Non-pigmented ciliary epithelial cell (primary cell): ENCODE measurements at places on chromosomes 7 and 10.

DNA sequence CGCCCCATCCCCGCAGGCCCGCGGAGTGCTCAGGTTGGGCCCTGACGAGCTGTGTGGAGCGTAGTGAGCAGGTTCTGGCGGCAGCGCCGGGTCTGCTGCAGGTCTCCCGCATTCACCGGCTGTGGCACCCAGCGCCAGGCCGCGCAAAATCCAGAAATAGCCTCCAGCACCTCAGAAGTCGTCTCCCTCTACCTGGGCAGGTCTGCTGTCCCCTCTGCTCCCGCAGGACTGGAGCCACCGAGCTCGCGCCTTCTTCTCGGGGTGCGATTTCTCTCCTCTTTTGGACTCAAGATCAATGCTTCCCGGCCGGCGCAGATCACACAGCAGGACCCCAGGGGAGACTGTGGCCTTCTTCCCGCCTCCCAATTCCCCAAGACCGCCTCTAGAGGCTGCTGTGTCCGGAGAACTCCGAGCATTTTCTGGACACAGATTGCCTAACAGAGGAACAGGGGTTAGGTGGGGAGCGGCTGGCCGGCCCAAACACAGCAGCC, 8.4 kb downstream of the TLX1 start:
- no peak for DNase-seq

DNA sequence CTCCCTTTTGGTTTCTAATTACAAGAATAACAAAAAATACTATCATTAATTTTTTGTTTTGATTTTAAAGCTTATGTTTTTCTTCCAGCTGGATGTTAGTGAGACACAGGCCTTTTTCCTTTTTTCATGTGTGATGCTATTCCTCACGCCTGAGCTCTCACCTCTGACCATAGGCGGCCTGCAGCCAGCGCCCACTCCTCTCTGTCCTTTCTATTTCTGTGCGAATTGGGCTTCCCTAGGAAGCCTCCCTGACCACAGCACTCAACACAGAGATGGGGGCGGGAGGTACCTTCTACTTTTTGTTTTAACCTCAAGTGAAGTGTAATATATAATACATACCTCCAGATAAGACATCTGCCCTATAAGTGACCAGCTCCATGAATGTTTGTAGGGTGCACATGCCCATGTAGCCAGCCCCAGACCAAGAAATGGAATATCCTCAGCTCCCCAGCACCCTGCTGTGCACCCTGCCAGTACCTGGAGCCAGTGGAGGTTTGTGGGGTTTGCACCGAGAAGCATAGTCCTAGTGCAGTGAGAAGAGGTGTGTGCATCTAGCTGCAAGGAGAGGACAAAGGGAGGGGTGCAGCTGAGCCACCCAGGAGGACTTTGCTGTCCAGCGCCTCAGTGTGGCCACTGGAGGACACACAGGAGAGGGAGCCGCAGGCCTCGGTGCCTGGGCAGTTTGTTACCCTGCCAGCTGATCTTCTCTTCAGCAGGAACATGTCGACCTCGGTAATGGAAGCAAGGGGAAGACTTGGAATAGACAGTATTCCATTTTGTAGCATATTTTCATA, 38.5 kb downstream of the BNIP3 start:
- DNase-seq: no peak

DNA sequence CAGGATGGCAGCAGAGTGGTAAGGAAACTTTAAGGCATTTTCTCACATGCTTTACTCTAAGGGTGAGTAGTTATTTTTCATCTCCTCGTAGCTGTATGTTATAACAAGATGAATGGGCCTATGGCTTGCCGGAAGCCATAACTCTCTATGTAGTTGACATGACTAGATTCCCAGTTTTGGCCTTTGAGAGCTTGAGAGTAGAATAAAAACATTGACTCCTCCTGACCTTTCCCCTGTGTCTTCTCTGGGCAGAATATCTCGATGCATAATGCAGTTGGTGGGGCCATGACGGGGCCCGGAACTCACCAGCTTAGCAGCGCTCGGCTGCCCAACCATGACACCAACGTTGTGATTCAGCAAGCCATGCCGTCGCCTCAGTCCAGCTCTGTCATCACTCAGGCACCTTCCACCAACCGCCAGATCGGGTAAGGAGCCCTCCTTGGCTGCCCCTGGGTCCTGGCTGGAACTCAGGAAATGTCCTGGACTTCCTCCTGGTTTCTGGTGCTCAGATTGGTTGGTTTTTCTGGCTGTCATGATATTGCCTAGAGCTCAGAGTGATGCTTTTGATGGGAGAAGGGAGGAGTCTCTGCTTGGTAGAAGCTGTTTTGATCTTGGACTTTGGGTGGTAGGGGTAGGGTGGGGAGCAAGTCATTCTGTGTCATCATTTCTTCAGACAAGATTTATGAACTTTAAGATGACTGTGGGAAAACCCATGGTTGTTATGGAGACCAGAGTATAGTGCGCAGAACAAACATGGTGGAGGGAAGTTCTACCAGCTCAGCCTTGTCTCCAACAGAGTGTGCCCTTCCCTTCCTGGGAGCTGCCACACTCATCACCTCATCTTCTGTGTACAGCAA, 158.0 kb downstream of the CREB5 start:
- no peak for DNase-seq

- no peak for DNase-seq
These were observed 59.7 kb downstream of the TFAM start for GRCh38 chr10:58444876-58445275.

GRCh38 chr10:76242956-76243355, 811.5 kb downstream of the LRMDA start:
- DNase-seq: no peak

DNA sequence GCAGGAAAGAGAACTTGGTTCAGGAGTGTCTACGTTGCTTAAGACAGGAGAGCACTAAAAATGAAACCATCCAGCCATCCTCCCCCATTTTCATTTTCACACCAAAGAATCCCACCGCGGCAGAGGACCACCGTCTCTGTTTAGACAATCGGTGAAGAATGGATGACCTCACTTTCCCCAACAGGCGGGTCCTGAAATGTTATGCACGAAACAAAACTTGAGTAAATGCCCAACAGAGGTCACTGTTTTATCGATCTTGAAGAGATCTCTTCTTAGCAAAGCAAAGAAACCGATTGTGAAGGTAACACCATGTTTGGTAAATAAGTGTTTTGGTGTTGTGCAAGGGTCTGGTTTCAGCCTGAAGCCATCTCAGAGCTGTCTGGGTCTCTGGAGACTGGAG, 1.4 kb upstream of the IL6 start:
- no peak for DNase-seq

DNA sequence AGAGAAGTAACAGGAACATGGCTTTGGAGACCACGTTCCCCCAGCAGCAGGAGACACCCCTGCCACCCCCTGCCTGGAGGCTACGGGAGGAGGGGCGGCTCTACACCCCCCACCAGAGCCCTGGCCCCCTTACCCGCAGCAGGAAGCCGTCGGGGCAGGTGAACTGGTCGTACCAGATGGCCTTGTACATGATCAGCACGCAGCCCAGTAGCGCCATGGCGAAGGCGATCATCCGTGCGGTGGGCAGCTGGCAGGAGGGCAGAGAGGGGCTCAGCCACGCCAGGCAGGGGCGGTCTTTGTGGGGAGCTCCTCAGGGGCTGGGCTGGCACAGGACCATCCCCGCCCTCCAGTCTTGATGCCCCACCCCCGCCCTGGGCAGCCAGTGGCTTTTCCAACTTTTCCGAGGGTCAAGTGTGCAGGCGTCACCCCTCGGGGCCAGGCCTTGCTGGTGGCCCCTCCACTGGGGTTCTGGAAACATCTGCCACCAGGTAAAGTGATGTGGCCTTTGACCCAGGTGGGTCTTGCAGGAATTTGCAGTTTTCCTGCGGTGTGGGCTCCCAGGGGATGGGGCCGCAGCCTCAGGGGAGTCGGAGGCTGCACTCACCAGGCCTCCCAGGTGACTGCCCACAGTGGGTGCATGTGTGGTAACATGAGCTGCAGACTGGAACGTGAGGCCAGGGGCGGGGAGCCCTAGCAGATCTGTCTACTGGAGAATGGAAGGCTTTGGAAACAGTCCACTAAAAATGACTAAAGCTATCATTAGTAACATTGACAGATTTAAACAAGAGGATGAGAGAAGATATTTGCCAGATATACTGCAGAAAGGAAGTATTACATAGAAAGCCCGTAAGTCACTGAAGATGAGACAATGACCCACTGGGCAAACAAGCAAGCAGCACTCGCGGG, 9.7 kb downstream of the CALY start:
- DNase-seq: no peak

- no peak for DNase-seq
These were observed 1023.5 kb downstream of the TYW1 start for GRCh38 chr7:68020102-68020501.

GRCh38 chr7:36652431-36652830, 71.9 kb downstream of the AOAH start:
- no peak for DNase-seq

DNA sequence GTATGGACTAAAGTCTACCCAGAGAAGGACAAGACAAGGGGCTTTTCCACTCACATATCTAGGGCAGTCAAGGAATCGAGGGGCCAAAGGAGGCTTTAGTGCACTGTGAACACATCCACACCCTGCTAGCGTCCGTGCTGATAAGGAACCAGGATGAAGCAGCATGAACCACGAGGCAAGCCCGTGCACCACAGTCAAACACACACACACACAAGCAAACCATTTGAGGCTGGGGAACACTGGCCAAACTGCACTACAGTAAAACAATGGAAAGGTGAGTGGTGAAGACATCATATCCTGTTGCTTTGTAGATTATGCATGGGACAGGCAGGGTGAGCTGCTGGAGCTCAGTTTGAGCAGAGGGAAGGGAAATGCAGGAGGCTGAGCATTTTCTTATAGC, 177.4 kb upstream of the CDCA7L start:
- DNase-seq: no peak

GRCh38 chr10:68330852-68331454, 911 bp upstream of the HNRNPH3 start:
- DNase-seq: no peak

GRCh38 chr7:109864230-109864629, 1226.7 kb upstream of the LRRN3 start:
- DNase-seq: no peak

GRCh38 chr7:100545360-100546128, 6.5 kb downstream of the AGFG2 start:
- DNase-seq: peak; percentile 67

DNA sequence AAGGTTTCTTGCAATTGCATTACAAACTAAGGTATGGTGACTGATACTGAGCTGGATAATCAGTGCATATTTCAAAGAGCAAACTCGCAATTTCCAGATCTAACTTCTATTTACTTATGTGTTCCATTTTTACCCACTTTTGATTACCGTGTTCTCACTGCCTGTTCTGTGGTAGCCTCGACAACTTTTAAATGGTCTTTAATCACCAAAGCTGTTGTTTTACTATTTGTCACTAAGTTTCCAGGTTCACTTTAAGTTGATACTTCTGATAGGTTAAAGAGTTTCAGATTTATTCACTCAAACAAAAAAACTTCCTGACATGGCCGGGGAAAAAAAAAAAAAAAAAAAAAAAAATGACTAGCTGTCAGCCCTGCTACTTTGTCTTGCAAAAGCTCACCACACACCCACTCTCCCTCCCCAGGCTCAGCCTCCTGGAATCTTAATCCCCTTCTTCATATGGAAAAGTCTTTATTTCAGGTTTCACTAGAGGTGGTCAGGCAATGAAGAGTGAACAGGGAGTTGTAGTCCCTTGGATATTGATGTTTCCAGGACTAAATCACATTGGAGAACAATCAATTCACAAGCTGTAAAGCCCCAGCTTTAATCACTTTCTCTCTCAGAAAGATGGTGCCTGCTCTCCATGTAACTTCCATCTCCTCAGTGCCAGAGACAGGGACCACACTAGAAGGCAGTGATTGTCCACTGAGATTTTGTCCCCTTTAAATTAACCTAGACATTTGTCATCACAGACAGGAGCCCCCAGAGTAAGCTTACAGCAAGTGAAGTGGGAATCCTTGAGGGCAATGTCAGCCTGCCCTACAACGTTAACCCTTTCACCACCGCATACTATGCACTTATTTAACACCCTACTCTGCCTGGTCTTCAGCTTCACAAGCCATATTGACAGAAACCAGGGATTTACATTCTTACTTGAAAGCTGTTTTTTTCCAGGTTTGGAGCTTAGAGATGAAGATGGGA, 749.1 kb upstream of the SORCS1 start:
- DNase-seq: no peak

- no peak for DNase-seq
These were observed 123.1 kb downstream of the CCNY start for GRCh38 chr10:35459449-35459847.

DNA sequence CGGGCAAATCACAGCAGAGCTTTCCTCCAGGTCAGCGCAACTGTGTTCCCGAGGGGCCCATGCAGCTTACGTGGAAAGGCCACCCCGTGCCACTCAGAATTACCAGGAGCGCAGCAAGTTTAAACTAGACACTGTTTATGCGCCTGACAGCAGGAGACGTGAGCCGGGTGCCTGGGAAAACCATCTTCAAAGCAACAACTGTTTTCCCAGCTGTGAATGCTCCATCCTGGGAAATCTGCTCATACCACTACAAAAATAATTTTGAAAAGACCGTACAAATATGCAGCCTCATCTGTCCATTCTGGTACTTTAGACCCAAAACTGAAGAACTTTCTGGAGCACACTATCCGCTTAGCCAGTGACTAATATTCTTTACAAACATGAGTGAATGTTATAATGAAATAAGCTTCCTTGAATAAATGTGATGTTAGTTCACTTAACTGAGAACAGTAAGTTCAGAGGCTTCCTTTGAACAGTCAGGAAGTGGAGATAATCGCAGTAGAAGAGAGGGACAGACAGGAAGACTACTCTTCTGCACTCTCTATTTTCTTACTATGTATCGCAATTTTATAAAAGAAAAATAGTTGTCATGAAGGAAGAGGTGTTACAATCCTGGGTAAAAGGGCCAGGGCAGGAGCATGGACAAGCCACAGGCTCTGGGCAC, 16.7 kb downstream of the GPER1 start:
- DNase-seq: no peak

- DNase-seq: peak; percentile 9
These were observed 566.8 kb downstream of the SDK1 start for GRCh38 chr7:3867863-3868262.

- DNase-seq: no peak
These were observed 21.3 kb upstream of the CLDN4 start for GRCh38 chr7:73809467-73809951.

- DNase-seq: no peak
These were observed 40.6 kb downstream of the CYP17A1 start for GRCh38 chr10:102796407-102797176.

GRCh38 chr10:3734111-3734510, 50.9 kb downstream of the KLF6 start:
- no peak for DNase-seq

GRCh38 chr7:131835141-131835540, 278.7 kb upstream of the PODXL start:
- no peak for DNase-seq
